Activated B cell treated with CpG ODN at 0.5 μM for 24 hours (primary cell): ENCODE measurements at places on chromosomes 11 and 22.

GRCh38 chr11:9092072-9092471 lies 673 bp upstream of the SCUBE2 start:
- H3K36me3 ChIP-seq, result no peaks in the 10 kb centered on the region
- H3K27ac ChIP-seq, result no peak overlapping the region
- no peak overlapping the region for H3K4me3 ChIP-seq
- peaks cover 61% of the 10 kb centered on the region for H3K27me3 ChIP-seq
- peaks cover 8% of the 10 kb centered on the region for H3K4me1 ChIP-seq

- no peak for DNase-seq
- no peaks in the 10 kb centered on the region for H3K27me3 ChIP-seq
- no peaks in the 10 kb centered on the region for H3K36me3 ChIP-seq
- H3K27ac ChIP-seq, result no peak overlapping the region
These were observed 116.4 kb downstream of the TYR start for GRCh38 chr11:89293965-89294679.

DNA sequence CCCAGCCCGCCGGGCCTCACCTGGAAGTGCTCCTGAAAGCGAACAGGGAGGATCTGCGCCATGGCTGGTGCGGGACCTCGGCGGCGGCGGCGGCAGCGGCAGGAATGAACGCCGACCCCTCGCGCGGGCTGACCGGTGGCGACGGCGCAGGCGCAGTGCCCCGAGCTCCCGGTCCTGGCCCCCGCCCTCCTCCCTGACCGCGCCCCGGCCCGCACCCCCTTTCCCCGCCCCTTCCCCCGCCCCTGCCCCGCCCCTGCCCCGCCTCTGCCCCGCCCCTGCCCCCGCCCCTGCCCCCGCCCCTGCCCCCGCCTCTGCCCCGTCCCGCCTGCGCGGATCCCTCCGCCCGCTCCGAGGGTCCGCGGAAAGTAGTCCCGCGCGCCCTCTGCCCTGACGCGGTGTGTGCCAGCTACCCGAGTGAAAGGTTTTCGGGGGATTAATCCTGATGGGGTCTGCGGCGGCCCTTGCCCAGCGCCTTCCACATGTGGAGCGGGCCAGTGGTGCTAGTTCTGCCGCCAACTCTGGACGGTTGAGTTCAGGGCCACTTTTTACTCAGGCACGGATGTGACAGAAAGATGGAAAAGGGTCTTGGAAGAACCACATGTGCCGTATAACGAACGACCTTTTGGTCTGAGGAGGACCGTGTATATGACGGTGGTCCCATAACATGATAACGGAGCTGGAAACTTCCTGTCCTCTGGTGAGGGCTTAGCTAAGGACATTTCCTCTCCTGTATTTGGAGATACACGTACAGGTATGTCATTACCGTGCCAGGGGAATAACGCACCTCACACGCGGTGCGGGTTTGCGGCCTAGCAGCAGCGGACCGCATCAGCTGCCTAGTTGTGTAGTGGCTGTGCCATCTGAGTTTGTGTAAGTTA lies at the start of gene CLTCL1:
CLTCL1 (minus strand) TSS at position 140 of the 878 bp plus-strand sequence; CDS start at position 62, 78 bp downstream.
- no peaks in the 10 kb centered on the region for H3K36me3 ChIP-seq
- H3K4me1 ChIP-seq, result peaks cover 18% of the 10 kb centered on the region
- peak within 1 kb of the TSS; percentile 83 for H3K27ac ChIP-seq
- peaks cover 12% of the 10 kb centered on the region for H3K27me3 ChIP-seq
- H3K4me3 ChIP-seq, result peak within 1 kb of the TSS; percentile 91
- DNase-seq, result peak; percentile 75

GRCh38 chr11:134724106-134724778 lies 312.2 kb upstream of the B3GAT1 start:
- no peaks in the 10 kb centered on the region for H3K4me1 ChIP-seq
- no peak overlapping the region for H3K4me3 ChIP-seq
- no peak for DNase-seq

DNA sequence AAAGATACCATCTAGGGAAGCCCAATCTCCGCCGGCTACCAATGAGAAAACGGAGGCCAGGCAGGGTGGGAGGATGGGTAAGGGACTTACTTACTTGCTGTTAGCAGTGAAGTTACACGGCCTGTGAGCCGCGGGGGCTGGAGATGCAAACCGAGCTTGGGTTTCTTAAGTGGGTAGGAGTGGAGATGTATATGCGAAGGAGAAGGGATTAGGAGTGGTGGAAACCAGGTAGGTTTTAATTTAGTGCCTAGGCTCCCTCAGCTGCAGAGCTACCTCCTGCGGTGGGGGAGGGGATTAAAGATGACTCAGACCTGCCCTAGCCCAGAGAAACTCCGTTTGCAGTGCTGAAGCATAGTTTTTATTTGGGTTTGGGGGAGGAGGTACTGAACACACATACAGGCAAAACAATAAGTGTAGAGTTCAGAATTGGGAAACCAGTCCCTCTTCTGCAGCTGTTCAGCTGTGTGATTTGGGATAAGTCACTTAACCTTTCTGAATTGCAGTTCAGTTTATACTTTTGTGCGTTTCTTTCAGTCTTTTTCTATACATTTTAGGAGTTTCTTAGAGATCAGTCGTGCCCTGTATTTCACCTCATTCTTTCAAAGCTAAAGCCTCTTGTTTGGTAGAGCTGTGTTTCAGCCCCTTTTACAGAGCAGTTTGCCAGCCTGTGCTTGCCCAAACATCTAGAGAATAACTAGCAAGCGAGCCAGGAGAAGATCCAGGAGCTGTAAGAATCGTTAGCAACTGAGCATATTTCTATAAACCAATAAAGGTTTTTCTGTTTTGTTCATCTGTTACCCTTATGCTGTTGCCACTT lies 596 bp upstream of the TNRC6B start:
- peak; percentile 24 for DNase-seq
- peak overlapping the region; percentile 87 for H3K27ac ChIP-seq
- peak overlapping the region; percentile 87 for H3K4me3 ChIP-seq
- H3K36me3 ChIP-seq, result peaks cover 14% of the 10 kb centered on the region
- no peaks in the 10 kb centered on the region for H3K27me3 ChIP-seq

DNA sequence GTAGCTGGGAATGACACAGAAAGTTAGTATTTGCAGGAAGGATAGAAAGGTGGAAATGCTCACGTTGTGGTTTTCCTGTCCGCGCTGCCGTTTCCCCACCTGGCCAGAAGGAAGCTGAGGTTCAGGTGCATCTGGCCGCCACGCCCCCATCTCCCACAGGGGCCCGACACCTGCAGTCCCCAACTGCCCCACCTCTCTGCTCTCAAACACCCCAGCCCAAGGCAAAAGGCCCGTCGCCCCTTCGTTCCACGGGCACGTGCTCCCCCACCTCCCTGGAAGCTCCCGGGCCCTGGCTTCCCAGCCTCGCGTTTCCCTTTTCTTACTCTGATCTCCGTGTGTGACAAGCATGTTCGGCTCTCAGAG lies 985.1 kb downstream of the BRD1 start:
- H3K27ac ChIP-seq, result no peak overlapping the region
- no peak for DNase-seq
- no peak overlapping the region for H3K4me3 ChIP-seq
- H3K36me3 ChIP-seq, result no peaks in the 10 kb centered on the region
- no peaks in the 10 kb centered on the region for H3K4me1 ChIP-seq
- H3K27me3 ChIP-seq, result peaks cover 4% of the 10 kb centered on the region

DNA sequence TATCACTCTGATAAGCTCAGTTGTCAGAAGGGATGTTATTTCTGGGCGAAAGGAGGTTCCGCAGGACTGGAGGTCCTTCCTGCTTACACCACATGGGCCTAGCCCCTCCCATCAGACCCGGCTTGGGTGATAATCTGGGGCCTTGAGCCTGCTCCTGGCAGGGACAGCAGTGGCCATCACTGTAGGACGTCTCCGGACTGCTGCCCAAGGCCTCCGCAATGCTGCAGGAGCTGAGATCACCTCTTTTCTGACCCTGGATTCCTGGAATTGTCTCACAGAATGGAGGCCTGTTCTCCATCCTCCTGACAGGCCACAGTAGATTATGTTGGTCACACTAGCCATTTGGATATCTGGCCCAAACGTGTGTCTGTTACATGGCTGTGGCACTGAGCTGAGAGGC lies 9.2 kb upstream of the BIK start:
- H3K4me1 ChIP-seq, result no peaks in the 10 kb centered on the region
- H3K36me3 ChIP-seq, result no peaks in the 10 kb centered on the region
- no peak for DNase-seq
- H3K27ac ChIP-seq, result no peak overlapping the region
- H3K27me3 ChIP-seq, result no peaks in the 10 kb centered on the region
- no peak overlapping the region for H3K4me3 ChIP-seq

GRCh38 chr11:113664981-113665710 lies 41.0 kb downstream of the TMPRSS5 start:
- no peak for DNase-seq
- peaks cover 2% of the 10 kb centered on the region for H3K27me3 ChIP-seq
- no peaks in the 10 kb centered on the region for H3K4me1 ChIP-seq
- H3K27ac ChIP-seq, result no peak overlapping the region

GRCh38 chr11:130469181-130469580 lies 20.7 kb downstream of the ADAMTS15 start:
- no peak for DNase-seq
- H3K4me1 ChIP-seq, result no peaks in the 10 kb centered on the region
- H3K4me3 ChIP-seq, result no peak overlapping the region

GRCh38 chr11:123692961-123693360 lies 38.5 kb upstream of the SCN3B start:
- peaks cover 17% of the 10 kb centered on the region for H3K27me3 ChIP-seq
- no peak overlapping the region for H3K27ac ChIP-seq
- no peaks in the 10 kb centered on the region for H3K36me3 ChIP-seq
- H3K4me1 ChIP-seq, result no peaks in the 10 kb centered on the region
- no peak for DNase-seq

- H3K4me3 ChIP-seq, result no peak overlapping the region
- no peak for DNase-seq
- H3K27me3 ChIP-seq, result no peaks in the 10 kb centered on the region
- no peak overlapping the region for H3K27ac ChIP-seq
- H3K36me3 ChIP-seq, result no peaks in the 10 kb centered on the region
These were observed 273.5 kb downstream of the ST3GAL4 start for GRCh38 chr11:126628790-126629621.

DNA sequence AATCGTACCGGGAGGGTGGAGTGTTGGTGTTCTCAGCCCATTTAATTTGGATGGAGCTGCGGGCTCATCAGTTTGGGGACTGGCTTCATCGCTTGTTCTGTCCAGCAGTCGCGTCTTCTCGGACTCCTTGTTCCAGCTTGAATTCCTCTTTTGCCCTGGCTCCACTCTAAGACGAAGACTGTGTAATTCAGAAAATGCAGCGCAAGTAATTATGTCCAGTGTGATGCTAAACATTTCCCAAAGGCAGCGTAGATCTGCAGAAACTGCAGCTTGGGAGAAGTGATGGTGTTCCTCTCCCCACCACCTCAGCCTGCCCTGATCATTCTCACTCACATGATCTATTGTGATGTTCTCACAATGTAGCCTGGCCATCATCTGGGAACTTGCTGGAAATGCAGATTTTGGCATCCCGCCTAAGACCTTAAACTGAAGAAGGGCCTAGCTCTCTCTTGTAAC lies 666 bp downstream of the SLC25A18 start:
- no peak overlapping the region for H3K27ac ChIP-seq
- H3K4me3 ChIP-seq, result no peak overlapping the region

DNA sequence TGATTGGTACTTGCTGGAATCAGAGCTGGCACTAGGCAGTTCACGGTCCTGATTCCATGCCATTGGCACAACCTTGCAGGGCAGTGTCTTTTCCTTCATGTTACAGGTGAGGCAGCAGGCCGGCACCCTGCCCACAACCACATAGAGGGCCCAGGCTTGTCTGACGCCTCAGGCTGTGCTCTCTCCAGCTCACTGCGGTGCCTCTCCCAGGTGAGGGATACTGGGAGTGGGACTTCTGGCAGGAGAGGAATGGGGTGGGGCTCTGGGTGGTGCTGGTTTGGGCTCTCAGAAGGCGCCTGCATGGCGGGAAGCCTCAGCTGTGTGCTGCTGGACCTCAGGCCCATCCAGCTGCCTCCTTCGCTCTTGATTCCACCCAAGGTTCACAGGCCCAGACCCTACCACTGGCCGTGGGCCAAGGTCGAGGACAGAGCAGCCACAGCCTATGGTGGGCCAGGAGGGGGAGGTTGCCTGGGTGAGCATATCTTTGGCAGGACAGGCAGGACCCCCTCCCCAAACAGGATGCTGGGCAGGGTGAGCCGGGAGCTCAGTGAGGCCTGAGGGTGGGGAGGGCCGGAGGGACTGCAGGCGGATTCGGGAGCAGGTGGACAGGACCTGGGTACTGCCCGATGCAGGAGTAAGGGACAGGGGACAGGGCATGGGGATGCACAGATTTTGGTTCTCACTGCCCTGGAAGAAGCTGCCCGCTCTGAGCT lies 7.0 kb upstream of the MPPED1 start:
- no peaks in the 10 kb centered on the region for H3K36me3 ChIP-seq
- H3K27me3 ChIP-seq, result peaks cover 27% of the 10 kb centered on the region
- H3K4me3 ChIP-seq, result no peak overlapping the region
- no peaks in the 10 kb centered on the region for H3K4me1 ChIP-seq
- no peak for DNase-seq
- H3K27ac ChIP-seq, result no peak overlapping the region

DNA sequence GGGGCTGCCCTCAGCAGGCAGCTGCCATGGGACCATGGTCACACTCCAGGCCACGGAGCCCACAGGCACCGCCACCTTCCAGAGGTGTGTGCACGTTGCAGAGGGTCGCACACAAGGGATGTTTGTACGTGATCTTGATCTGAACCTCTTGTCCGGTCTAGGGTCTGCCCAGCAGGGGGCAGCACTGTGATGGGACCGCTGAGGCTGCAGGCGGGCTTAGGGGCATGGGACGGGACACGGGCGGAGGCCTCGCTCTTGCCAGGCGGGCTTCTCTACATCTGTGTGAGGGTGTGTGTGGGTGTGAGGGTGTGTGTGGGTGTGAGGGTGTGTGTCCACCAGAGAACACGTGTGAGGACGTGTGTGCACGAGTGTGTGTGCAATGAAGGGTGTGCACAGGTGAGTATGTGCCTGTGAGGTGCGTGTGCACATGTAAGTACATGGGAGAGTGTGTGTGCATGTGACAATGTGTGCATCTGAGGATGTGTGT lies 52.4 kb downstream of the CACNA1I start:
- peak; percentile 58 for DNase-seq
- H3K4me1 ChIP-seq, result peaks cover 2% of the 10 kb centered on the region
- no peak overlapping the region for H3K4me3 ChIP-seq
- H3K27ac ChIP-seq, result no peak overlapping the region
- no peaks in the 10 kb centered on the region for H3K36me3 ChIP-seq

GRCh38 chr11:17740649-17741235 lies 6.2 kb downstream of the KCNC1 start:
- H3K4me1 ChIP-seq, result no peaks in the 10 kb centered on the region
- H3K27me3 ChIP-seq, result peaks cover 26% of the 10 kb centered on the region
- H3K27ac ChIP-seq, result no peak overlapping the region
- no peak overlapping the region for H3K4me3 ChIP-seq
- DNase-seq, result no peak
- no peaks in the 10 kb centered on the region for H3K36me3 ChIP-seq

GRCh38 chr11:57474017-57474802 lies 13.9 kb downstream of the RTN4RL2 start:
- DNase-seq, result no peak
- H3K4me1 ChIP-seq, result peaks cover 27% of the 10 kb centered on the region

DNA sequence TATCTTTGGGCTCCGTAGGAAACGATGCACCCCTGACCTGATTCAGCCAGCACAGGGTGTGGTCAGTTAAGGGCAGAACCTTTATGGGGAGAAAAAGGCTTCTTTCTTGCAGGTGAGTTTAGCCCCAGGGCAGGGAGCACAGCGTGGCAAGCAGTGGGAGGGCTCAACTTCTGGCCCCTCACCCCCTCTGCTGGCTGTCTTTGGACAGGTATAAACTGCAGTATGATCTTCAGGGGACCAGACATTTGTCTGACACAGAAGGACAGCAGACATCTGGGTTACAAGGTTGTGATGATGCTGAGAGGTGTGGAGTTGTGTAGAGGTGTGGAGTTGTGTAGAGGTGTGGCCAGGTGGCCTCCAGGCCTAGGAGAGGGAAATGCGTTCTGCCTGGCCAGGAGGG lies 324.0 kb upstream of the PLET1 start:
- no peak for DNase-seq
- no peak overlapping the region for H3K27ac ChIP-seq
- H3K4me3 ChIP-seq, result no peak overlapping the region
- no peaks in the 10 kb centered on the region for H3K36me3 ChIP-seq
